ENCODE measurements at places on chromosomes 1 and 21. TPM values are rescaled to one million over a fixed set of nuclear protein-coding genes. Genes with fewer than 3 reads are reported as not detected.
A peak's percentile ranks its signal among the peaks of the same experiment; 100 is the strongest.

PRR9 gene
- total RNA-seq = not detected

LHX4 gene
- total RNA-seq = 0.31 TPM

PRKAA2 gene
- 35.2 TPM for total RNA-seq

MYOM3 gene
- under 0.01 TPM for total RNA-seq

CR1L gene
- total RNA-seq = 0.16 TPM

RBP7 gene
- not detected for total RNA-seq

OPRD1 gene
- 0.31 TPM for total RNA-seq

CCDC185 gene
- total RNA-seq = not detected

FMN2 gene
- total RNA-seq = 61.1 TPM

EFNA4 gene
- total RNA-seq = 0.62 TPM

PEA15 gene
- 99.0 TPM for total RNA-seq

DNA sequence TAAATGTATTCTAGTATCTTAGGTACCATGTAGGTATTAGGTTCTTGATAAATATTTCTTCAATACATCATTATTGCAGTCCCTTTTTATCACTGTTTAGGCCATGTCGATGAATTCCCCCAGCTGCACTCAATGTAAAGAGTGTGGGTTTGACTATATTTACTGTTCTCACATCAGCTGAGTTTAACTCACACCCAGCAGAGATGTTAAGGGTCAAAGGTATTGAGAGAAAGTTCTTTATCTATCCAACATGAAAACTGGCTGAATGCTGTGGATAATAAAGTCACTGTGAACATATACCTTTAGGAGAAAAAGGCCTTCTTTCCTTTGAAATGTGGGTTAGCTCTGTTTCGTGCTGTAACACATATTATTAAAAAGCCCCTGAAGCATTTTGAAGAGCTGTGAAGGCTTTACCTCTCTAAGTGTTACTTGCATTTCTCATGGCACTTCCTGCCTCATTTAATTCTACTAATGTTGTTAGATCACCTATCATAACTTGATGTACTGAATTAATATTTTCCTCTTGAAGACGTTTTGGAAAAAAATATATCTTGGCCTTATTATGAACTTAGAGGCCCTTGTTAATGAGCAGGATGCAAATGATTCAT, 19.1 kb upstream of the LYST start:
- no peak for DNase-seq

- DNase-seq = no peak
Measured at GRCh38 chr1:157198619-157199420, 60.6 kb upstream of the ETV3 start.

DNA sequence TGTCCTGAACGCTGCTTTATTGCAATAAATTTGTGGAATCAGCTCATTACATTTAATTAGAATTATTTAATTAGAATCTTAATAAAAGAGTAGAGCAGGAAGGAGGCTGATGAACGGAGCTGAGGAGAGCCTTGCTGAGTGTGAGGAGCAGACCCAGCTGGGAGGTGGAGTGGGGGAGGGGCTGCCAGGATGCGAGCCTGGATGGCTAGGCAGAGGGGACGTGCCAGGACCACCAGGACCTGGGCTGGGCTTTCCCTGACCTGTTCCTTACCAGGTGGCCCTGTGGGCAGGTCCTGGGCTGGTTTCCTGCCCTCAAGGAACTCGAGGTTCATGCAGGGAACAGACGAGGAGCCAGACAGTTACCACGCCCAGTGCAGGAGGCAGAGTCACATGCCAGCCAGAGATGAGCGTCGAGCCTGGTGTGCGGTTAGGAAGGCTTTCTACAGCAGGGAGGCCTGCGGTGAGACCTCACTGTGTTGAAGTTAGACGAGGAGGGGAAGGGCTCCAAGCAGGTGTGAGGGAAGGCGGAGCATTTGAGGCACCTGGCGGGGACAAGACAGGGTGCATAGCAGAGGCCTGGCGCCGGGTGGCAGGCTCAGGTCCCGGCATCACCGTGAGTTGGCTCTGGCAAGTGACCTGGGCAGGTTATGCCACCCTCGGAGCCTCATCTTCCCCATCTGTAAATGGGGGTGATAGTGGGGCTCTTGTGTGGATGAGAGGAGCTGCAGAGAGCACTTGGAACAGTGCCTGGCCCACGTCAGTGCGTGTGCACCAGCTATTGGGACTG, 33.9 kb downstream of the LDLRAP1 start:
- no peak for DNase-seq

DNA sequence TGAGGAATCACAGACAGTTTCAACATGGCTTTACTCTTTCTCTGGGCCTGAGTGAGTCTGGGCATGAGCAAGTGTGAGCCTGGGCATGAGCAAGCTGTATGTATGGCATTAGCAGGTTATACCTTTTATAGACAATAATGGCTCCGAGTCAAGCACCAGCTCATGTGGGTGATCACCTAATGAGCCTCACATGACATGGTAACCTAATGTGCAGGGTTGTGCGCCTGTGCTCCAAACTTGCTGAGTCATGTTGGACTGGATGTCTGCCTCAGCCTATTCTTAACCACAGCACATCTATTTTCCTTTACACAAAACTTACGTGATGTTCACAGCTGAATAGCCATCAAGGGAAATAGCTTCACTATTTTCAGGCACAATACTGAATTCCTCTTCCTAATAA, 236.2 kb upstream of the NRIP1 start:
- DNase-seq = no peak

DNA sequence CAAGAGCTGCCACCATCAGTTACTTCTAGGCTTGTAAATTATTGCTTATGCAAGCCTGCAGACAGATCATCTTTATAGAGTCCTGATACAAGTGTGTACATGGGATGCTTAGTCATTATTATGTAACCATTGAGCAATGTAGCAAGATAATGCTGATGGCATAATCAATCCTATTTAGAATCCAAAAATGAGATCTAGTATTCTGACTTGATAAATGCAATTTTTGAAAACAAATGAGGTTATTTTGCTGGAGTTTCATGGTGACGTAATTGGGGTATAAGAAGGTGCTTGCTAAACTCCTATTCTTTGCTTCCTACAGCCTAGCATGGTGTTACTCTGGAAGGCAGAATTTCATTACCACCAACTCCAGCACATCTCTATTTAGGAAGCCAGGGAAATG, 801.7 kb upstream of the PRMT6 start:
- no peak for DNase-seq

DNA sequence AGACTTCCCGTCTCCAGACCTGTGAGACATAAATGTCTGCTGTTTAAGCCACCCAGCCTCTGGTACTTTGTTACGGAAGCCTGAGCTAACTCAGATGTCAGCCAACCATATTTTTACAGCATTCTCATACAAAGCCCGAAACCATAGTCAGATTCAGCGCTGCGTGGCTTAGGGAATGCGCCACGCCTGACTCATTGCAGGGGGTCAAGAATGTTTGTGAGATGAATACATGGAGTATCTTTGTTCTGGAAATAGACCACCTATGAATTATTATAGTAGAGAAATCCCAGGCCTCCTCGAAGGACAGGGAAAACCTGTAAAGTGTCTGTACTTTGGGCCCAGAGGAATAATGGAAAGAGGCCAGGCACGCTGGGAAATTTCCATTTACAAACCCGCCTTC, 434.8 kb downstream of the CAMTA1 start:
- DNase-seq = no peak

- DNase-seq = no peak
Measured at GRCh38 chr1:61993331-61993961, 201.2 kb upstream of the L1TD1 start.

DNA sequence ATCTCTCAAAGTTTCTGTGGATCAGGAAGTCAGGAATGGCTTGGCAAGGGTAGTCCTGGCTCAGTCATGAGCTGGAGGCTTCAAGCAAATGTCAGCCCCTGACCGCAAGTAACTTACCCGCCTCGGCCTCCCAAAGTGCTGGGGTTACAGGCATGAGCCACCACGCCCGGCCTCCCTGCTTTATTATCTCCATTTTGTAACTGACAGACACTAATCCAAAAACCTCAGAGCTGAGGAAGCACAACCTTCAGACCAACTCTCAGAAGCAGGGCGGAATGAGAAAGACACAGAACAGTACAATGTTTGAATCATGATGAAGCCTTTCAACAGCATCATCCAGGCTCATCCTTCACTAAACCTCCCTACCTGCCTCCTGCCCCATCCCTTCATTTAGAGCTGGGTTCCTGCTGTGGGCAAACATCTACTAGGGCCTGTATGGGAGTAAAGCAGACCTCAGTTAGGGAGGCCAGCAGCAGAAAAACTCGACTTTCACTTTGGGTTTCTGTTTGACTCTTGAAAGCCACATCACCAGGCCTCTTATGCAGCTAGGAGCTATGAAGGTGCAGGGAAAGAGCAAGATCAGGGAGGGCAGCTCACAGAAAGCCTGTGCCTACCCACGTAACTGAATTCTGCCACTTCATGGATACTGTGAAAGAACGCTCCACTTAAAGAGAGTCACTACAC, 84.4 kb upstream of the RAB4A start:
- DNase-seq = no peak

- no peak for DNase-seq
Measured at GRCh38 chr1:14698314-14698713, 99.8 kb downstream of the KAZN start.

GRCh38 chr1:75430526-75430925, 180.4 kb downstream of the SLC44A5 start:
- DNase-seq = no peak

GRCh38 chr1:154411525-154411924, 6.4 kb downstream of the IL6R start:
- no peak for DNase-seq

- no peak for DNase-seq
Measured at GRCh38 chr1:45355683-45356082, 15.4 kb upstream of the MUTYH start.

GRCh38 chr1:206106328-206107167, 10.6 kb downstream of the AVPR1B start:
- DNase-seq = peak; percentile 65

DNA sequence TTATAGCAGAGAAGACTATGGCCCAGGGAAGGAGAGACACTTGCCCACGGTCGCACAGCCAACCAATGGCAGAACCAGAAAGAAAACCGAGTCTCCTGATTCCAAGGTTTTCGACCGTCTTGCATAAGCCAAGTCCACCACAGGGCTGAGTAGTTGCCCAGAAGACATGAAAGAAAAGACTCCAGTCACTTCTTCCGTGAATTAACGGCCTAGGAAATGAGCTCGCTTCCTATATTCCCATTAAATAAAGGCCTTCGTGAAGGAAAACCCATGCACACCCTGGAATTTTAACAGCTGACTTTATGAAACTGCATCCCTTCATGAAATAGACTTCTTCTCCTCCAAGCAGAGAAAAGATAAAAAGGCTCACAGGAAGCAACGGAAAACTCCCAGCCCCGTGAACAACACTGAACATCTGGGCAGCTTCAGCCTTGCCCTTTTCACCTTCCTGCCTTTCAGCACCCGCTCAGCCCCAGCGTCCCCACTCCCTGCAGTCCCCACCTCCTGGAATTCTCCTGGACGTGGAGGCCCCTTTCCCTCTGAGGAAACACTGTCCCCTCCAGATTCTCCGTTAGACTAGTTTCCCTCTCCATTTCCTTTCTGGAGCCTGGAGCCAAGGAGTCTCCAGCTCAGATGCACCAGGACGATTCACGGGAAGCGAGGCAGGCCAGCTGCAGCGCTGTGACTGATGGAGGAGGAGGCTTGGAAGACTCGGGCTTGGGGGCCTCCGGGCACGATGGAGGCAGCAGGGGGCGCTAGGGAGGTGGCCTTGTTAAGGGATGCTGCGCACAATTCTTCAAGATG, 2.7 kb upstream of the MYOC start:
- no peak for DNase-seq

DNA sequence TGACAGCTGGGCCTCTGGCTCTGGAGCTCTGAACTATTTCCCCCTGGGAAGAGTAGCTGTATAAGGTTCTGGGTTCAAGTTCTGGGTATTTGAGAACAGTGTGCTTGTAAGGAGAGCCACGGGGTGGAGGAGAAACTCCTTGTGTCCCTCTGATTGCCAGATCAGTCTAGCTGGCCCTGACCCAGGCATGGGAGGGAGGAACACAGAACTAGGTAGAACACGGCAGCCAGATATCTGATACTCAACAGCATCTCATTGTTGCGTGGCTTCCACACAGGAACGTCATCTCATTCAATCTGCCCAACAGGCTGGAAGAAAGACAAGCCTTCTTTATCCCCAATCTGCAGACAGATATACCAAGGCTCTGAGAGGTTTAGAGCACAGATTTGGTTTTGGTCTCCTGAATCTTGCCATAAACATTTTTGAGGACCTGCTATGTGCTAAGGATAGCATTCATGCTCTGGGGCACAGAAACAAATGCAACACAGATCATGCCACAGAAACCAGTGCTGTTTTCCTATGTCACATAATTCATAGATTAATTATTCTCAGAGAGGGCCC, 83.8 kb downstream of the PLXNA2 start:
- DNase-seq = no peak

- no peak for DNase-seq
Measured at GRCh38 chr1:53544728-53545515, 85.7 kb downstream of the DMRTB1 start.

GRCh38 chr1:29324771-29325351, 88.5 kb downstream of the PTPRU start:
- no peak for DNase-seq

DNA sequence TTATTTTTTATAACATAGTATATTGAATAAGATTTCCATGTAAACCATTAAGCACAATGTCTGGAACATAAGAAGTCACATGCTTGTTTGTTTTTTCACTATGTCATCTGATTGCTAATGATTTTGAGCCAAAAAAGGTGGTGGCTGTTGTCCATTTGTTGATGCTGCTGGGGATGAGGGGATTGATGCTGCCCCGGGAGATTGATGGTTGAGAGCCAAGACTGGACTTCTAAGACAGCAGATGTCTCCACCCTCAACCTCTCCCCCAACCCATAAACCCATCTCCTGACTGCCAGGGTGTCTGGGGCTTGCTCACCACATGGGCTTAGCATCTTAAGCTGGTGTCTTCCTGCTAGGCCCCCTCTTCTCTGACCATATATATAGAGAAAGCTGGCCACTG, 35.8 kb upstream of the CD34 start:
- no peak for DNase-seq

All from occipital lobe (tissue), 3 donors.